GF-D8 (cell line): ENCODE measurements at places on chromosomes 6 and 20.

DNA sequence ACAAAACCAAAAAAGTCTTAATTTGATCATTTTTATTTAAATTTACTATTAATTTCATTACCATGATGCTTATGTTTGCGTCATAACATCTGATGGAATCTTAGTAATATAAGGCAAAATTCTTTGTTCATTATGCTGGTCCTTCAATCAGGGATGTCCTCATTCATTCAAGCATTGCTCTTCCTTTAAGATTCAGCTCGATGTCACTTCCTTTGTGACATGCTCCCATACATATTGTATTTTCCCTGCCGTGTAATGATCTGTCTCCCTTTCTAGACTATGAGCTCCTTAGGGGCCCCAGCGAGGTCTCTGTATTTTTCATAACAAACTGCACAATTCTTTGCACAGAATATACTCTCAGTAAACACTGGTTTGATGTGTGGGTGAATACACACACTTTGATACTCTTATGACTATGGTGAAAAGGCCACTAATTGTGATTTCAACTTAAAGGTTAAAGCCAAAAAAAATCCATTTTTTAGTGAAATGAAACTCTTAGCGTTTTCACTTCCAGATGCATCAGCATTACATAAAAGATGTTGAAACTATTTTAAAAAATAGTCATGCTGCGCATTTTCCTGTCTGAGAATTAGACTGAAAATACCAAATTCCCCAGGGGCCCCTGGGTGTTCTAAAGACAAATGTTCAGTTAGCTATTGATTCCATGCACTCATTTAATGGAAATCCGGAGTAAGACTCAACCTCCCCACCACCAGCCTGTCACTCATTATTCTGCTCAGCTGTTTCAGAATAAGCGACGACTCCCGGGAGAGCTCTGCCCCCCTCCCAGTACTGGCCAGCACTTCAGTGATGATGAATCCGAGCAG is 169.7 kb downstream of the ATXN1 start:
- no peak for DNase-seq

GRCh38 chr20:25297141-25297905 is 49.4 kb downstream of the PYGB start:
- DNase-seq: no peak

DNA sequence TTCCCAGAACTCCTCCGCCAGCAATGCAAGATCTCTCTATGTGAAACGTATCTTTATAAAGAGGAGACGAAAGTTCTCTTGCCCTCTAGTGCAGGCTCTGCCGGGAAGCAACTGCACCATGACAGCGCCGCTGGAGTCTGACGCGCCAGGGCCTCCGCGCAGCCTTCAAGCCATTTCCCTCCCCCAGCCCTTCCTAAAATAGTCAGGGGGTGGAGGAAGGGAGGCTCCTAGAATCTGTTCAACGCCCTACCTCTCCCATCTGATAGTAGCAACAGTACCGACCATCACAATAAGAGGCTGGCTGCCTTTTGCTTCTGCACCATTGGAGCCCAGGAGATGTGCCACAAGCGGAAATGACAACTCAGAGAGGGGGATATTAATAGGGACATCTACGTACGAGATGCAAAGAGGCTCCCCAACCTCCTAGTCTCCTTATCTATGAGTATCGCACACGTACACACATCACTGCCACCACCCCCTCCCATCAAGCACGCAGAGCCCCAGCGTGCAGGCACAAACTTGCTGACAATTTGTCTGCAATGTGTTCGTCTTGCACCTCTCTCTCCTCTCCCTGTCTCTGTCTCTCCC is 1.0 kb downstream of the SYNE1 start:
- DNase-seq: no peak

DNA sequence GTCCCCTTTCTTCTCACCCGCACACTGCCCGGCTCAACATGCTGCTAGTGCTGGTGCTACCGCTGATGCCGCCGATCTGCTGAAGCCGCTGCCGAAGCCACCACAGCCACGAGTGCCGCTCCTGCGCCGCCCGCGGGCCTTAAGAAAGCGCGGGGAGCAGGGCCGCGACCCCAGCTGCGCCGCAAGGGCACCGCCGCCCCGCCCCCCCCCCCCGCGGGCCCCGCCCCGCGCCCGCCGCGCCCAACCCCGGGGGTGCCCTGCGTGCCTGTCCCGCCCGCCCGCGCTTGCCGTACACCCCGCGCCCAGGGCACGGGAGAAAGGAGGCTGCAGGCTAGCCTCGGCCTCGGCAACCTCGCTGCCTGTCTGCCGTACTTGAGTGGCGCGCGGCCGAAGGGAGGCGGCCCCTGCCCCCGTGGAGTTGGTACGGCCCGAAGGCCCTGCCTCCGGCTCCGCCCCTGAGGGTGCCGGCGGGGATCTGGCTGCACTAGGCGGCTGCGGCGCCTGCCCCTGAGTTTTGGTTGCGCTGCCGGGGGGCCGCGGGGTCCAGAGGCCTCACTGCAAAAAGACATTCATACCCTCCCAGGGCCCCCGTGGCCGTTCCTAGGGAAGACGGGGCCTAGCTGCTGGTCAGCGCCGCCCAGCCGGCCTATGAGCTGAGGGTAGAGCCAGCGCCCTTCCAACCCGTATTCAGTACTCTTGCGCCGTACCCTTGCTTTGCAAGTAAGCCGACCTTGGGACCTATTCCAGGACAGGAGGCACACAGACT is at the start of gene SOD2:
Gene SOD2 (minus strand): TSS at position 114 of the 766 bp plus-strand sequence. CDS start 74 bp downstream, at position 40.
- DNase-seq: peak; percentile 59

DNA sequence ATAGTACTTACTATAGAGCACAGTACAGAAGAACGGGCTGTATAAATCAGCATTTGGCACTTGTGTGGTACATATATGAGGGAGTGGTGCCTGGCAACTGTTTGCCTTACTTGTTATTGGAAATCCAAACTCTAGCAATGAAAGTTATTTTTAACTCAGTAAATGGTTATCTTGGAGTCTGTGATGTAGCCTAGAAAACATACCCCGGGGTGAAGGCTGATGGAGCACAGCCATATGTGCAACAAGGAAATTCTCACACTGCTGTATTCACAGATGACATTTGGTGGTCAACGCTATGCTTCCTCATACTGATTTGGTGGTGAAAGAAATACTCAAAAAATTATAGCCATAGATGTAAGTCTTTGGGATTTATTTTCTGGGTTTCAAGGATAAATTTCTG is 807.5 kb upstream of the FLRT3 start:
- DNase-seq: no peak

DNA sequence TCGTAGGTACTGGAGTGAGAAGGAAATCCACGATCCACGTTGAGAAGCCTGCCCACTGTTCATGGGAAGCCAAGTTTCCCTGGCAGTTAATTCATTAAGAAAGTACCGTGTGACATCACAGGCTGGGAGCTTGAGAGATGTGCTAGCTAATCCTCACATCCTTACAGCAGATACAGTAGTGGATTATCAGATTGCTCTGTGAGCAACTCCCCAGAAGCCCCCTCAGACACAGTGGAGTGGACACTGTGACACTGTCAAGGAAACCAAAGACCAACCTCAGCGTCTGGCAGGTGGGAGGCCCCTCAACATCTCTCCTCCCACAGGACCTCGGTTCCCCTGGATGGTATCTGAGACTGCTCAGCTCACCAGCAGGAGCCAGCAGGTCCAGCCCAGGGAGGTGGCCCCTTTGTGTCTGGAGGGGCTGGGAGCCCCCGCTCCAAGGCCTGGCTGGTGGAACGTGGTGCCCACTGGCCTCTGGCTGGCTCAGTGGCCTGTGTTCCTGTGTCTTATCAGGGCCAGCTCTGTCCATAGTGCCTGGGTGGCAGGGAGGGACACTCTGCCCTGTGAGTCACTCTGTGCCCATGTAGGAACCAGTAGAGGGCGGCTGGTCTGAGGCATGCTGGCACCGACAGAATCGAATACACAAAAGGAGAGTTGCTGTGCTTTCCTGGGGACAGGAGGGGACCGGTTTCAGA is 7.2 kb downstream of the PYGB start:
- no peak for DNase-seq

GRCh38 chr20:34040300-34040995 is 46.7 kb downstream of the RALY start:
- no peak for DNase-seq

- no peak for DNase-seq
These were observed 707.8 kb upstream of the FLRT3 start for GRCh38 chr20:15045246-15045645.

DNA sequence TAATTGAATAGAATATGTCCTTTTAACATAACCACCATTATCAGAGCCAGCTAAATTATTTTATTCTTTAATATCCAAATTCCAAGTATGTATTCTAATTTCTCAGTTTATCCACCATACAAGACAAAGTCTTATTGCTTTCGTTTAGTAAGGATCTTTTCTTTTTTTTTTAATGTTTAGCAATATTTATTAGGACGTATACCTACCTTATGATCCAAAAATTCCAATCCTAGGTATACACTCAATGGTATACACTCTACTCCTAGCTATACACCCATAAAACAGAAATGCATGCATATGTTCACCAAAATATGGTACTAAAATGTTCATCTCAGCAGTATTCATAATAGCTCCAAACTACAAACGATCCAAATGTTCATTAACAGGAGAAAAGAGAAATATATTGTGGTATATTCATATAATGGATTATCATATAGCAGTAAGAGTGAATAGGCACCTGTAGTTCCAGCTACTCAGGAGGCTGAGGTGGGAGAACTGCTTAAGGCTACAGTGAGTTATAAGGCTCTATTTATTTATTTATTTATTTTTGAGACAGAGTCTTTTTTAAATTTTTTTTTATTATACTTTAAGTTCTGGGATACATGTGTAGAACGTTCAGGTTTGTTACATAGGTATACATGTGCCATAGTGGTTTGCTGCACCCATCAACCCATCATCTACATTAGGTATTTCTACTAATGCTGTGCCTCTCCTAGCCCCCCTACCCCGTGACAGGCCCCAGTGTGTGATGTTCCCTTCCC is 17.3 kb downstream of the TNFAIP3 start:
- no peak for DNase-seq

GRCh38 chr6:137549106-137549505 is 54.9 kb upstream of the OLIG3 start:
- no peak for DNase-seq

DNA sequence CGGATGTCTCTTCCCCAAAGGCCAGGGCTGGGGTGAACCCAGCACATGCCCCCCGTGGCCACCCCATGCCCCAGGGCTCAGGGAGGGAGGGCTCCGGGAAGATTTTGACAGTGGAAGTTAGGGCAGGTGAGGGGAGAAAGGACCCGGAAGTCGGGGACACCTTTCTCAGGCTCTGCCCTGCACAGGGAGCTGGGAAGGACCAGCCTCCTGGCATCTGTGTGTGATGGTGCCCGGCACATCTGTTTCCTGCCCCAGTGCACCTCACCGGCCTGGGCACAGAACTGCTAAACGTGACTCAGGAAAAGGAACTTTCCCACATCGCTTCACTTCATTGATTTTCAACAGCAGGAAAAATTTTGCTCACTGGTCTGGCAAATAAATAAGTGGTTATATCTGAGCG is 141.1 kb upstream of the AFDN start:
- no peak for DNase-seq

GRCh38 chr20:47747669-47748031 is 37.6 kb downstream of the SULF2 start:
- DNase-seq: no peak

GRCh38 chr6:129865013-129865412 is 3.9 kb upstream of the TMEM244 start:
- no peak for DNase-seq
